Smooth muscle cell of the brain vasculature (primary cell): ENCODE measurements at places on chromosomes 7 and 10.

GRCh38 chr7:145382762-145383161 is 546.9 kb upstream of the TPK1 start:
- no peak for DNase-seq

- no peak for DNase-seq
Observed at GRCh38 chr10:132449051-132449810, 52.2 kb downstream of the PWWP2B start.

GRCh38 chr7:139049936-139050335 is 14.1 kb upstream of the ZC3HAV1L start:
- DNase-seq: no peak

DNA sequence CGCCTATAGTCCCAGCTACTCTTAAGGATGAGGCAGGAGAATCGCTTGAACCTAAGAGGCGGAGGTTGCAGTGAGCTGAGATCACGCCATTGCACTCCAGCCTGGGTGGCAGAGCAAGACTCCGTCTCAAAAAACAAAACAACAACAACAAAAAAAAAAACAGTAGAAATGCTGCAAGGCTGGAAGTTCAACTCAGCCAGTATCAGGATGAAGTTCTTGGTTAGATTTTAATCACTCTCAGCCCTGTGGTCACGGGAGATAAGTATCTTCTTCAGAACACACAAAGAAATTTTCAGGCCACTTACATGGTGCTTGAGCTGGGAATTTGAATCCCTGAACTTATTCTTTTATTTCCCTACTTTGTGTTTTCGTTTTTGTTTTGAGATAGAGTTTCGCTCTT is 120.4 kb downstream of the MARCHF5 start:
- no peak for DNase-seq

- no peak for DNase-seq
Observed at GRCh38 chr10:49186613-49187012, 1.6 kb downstream of the TMEM273 start.

DNA sequence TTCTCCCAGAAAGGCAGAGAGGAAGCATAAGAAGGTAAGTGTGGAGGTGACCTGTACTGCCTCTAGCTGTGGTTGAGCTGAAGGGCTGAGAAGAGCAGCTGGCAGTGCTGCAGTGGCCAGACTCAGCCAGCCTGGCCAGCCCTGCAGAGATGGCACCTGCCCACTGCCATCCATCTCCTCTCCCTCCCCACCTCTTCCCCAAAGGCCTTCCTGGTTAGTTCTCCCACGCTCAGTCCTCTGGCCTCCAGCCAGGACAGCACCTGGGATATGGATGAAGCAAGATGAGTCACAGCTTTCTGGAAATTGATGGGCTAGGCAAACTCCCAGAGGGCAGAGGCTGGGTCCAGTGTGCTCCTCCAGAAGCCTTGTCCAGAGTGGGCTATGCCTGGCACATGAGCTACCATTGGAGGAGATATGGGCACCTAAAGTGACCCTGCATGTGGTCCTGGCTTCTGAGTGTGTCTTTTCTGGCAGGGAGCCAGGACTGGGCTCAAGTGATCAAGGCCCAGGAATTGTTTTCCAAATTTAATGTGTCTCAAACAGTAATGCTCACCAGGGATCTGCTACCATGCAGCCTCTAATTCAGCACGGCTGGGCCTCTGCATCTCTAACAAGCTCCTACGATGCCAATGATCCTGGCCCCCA is 81.0 kb upstream of the CACUL1 start:
- no peak for DNase-seq

- DNase-seq: no peak
Observed at GRCh38 chr7:73932364-73932763, 71.4 kb downstream of the TMEM270 start.

- DNase-seq: no peak
Observed at GRCh38 chr10:14573666-14574261, 200.9 kb downstream of the FAM107B start.

- no peak for DNase-seq
Observed at GRCh38 chr10:5737352-5737751, 52.7 kb downstream of the TASOR2 start.

DNA sequence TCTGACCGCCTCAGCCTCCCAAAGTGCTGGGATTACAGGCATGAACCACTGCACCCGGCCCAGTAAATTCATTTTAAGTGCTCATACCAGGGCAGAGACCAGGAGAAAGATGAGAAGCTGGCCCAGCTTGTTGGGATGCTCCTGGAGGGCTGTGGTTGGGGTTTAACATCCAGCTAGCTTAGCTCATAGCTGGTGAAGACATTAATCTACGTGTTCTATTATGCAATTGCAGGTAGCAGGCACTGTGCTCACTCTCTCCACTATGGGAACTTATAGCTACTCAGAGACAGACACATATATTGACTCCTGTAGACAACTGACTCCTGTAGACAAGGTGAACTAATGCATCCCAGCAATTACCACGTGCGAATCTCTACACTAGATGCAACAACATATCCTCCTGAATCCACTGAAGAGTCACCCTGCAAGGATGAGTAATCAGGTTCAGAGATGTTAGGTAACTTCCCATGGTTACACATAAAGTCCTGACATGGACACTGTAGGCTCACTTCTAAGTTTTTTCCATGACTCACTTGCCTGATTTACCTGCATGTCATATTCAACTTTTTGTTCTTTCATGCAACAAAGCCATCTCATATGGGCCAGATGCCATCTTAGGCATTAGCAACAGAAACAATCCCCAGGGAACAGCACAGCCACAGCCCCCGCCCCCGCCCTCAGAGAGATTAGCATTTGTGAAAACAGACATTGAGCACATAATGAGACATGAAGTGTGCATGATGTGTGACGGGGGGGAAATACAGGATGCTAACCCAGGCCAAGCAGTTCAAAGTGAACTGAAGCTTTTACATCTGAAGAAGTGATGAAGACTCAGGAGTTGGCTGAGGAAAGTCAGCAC is 37.2 kb downstream of the ERLIN1 start:
- no peak for DNase-seq

GRCh38 chr10:17199351-17199804 is 2.1 kb downstream of the TRDMT1 start:
- no peak for DNase-seq

DNA sequence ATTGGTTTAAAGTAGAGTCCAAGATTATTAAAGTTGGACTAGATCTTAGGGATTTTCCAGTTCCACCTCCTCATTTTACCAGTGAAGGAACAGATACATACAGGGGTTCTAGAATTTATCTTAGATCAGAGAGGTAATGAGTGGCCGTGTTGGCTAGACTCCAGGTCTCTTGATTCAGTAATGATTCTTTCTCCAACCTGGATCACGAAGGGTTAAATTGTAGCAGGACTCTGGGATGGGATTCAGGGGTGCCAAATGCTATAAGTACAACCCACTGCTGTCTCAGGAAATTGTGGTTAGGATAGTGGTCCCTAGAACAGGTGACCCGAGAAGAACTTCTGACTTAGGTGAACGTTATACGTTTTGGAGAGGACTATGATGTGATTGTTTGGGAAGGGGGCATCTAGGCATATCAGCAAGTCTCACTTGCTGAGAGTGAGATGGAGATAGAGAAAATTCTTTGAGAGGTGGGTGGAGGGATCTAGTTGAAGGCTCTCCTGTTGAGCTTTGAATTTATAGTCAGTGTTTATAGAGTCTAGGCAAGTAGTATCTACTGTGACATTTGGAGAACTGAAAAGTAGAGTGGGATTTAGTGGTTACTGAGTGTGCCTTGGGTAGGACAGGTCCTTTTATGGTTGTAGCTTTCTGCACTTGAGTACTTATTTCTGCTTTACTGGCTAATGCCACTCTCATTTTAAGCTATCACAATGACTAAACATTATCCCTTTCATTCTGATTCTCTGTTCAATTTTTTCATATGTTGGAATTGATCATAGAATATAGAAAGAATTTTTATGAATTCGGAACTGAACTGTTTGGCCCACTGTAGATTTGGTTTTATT is 58.3 kb downstream of the ST7 start:
- no peak for DNase-seq

DNA sequence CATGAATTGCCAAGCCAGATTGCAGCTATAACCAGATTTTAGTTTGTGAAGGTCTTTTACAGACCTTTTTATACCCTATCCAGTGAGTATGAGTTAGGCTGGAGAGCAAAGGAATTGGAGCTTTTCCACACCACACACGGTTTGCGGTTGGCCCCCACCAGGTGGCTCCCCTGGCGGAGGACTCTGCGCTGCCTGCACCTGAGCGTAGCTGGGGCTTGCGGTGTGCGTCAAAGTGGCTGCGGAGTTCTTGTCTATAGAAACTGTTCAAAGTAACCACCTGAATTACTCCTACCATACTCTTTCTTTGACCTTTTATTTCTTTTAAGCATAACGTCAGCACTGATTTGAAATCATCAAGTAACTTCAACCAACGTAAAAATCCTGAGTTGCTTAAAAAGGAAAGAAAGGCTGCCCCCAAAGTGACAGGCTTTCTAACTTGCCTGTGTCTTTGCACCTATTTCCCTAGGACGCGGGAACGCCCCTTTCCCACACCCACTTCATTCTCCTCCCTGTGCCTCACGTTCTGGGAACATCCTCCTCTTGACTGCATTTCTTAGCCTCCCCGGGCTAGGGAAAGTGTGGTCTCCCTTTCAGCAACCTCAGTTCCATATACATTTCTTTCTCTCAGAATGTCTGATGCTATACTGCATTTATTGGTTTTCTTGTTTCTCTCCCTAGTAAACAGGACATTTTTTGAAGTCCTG is 47.6 kb upstream of the TMEM72 start:
- no peak for DNase-seq

- no peak for DNase-seq
Observed at GRCh38 chr7:77403957-77404356, 12.2 kb downstream of the GSAP start.

DNA sequence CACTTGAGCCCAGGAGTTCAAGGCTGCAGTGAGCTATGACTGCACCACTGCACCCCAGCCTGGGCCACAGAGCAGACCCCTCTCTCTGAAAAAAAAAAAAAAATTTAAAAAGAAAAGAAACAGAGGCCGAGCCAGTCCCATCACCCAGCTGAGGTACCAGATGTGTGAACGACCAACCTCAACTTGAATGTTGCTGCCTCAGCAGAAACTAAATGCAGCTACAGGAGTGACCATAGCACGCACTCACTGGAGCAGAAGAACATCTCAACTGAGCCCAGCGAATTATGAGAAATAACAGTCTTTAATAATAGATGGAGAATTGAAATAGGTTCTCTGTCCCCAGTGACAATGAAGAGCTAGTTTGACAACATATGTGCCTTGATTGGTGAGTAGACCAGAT is 53.1 kb upstream of the ST8SIA6 start:
- no peak for DNase-seq

DNA sequence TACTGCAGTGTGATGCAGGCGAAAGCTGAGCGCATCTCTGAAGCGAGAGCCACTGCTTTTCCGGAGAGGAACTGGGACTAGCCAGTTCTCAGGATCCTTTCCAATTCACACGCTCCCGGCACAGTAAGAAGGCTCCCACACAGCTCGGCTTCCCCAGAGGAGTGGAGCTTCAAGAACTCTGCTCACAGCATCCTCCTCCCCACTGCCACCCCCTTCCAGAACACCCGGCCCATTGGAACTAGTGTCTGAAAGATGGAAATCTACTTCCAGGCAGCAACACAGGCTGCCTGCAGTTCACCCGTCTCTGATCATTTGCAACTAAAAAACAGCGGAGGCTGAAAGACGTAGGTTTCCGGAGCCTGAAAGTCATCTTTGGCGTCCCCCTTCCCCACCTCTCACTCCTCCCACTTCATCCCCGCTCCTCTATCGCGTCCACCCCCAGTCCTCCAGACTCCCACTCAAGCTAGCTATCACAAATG is at the start of gene DGKB:
DGKB (minus strand) TSS at position 163 of the 479 bp plus-strand sequence.
- peak; percentile 39 for DNase-seq

DNA sequence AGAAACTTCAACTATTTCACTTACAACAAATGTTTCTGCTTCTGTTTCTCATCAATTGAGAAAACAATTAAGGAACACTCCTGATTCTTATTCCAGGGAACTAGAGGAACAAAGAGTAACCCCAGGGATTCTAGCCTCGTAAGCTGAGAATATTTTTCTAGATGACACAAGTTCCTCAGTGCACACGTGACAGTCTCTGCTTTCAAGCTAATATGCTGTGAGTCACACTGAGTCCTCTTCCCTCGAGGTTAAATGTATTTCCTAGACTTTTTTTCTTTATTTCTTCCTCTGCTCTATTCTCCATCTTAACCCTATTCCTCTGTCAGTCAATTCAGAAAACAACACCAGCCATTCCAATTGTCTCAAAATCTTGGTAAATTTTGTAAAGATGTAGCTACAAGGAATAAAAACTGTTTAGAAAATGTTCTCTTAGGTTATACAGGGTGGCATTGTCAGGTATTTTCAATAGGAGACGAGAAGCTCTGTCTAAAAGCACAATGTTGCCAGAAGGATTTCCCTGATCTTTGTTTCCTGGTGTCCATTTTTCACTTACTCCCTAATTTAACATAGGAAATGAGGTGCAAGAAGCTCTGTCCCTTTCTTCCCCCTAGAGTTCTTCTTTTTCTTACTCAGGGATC is 5.8 kb upstream of the C1GALT1 start:
- peak; percentile 77 for DNase-seq

DNA sequence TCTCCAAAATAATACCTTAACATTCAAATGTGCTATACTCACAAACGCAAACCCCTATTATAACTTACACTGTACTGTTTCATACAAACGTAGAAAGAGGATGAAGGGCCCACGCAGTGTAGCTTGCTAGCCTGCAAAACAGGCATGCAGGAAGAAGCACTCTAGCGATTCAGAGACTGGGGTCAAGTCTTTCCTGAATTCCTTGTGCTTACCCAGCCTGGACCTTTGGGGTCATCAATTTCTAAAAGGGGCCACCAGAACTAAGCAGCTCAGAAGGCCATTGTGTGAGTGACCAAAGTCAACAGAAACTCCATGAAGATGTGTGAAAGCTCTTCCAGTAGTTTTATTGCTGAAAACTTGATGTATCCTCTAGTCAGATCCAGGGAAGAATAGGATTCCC is 111.9 kb downstream of the SVIL start:
- DNase-seq: no peak

- DNase-seq: no peak
Observed at GRCh38 chr10:96683065-96683464, 37.2 kb downstream of the PIK3AP1 start.

DNA sequence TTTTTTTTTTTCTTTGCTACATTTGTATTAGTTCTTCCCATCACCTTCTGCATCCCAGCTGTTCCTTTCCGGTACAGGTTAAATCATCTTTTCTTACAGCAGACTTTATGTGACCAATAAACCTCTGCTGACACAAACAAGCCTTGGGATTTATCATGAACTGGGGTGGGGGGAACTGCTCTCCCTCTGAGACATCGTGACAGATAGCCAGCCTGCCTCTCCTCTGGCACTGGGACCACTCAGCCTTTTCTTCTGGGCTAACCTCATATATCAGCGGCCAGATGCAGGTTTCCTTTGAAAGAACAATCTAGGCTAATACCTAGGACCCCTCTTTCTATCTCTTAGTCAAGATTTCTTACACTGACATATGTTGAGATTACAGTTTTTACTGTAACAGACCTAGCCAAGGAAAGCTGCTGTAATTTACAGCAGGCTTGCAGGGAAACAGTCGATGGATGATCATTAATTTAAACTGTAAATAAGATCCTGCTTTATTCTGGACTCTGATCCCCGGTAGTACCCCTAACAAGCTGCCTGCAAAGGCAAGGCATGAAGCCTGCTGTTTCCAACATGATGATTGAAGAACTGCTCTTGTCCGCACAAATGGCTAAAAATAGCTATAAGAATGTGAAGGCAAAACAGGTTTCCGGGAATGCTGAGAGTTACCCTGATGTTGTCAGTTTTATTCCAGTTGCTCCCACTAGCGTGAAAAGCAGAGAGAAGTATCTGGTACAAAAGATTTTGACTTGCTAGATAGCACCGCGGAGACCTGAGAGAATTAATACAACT is 338.7 kb downstream of the SORCS1 start:
- DNase-seq: no peak

- no peak for DNase-seq
Observed at GRCh38 chr7:4212376-4212775, 469.7 kb upstream of the FOXK1 start.
